Left ventricle myocardium superior (tissue), 1 donor: ENCODE measurements at places on chromosomes 11 and 22.
A peak's percentile ranks its signal among the peaks of the same experiment; 100 is the strongest.

DNA sequence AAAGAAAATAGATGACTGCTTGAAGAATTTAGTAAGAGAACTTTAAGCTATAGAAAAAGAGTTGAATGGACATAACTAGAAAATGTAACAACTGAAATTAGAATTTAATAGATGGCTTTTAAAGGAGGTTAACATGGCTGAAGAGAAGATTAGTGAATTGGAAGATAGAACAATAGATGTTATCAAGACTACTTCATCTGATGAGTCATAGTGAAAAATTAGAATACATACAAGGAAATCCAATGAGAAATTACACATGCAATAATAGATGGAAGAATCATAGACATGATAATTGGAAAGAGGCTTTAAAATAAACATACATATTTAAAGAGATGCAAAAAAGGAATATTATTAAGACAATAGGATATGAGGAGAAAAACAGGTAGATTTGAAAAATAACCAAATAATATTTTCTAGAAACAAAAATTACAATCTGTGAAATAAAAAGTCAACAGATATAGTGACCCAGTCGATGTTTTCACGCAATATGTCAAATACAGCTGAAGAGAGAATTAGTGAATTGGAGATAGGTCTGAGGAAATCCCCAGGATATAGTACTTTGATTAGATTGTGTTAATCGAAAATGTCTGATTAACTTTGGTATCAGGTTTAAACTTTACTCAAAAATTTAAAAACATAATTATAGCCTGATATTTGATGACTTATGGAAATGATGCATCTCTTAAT lies 28.2 kb downstream of the CAT start:
- no peak for DNase-seq

DNA sequence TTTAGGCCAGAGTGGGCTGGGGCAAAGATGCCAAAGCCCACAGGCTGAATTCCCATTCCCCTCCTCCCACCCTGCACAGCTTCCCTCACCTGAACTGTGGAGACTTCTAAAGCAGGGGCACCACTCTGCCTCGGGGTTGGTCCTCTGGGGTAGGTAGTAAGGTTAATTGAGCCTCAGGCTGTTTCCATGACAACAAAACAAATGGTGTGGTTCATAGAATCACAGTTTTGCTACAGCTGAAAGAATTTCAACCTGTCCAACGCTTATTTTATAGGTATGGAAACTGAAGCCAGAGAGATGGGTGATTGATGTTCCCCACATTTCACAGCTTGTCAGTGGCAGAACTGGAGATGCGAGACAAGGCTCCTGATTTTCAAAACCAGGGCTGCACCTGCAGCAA lies 109.5 kb downstream of the SNX19 start:
- no peak for DNase-seq

DNA sequence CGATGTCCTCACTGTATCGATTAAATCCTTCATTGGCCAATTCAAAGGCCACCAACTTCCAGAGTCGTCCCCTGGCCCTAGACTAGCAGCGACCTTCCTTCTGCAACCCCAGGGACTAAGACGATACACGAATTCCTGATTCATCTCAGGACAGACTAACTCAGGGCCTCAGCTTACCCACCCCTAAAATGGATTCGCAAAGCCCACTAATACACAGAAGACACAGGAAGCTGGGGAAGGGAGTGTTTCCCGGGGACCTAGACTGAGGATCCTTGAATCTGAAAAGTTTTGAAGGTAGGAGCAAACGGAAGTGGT lies 509 bp downstream of the LAMTOR1 start:
- no peak for DNase-seq

DNA sequence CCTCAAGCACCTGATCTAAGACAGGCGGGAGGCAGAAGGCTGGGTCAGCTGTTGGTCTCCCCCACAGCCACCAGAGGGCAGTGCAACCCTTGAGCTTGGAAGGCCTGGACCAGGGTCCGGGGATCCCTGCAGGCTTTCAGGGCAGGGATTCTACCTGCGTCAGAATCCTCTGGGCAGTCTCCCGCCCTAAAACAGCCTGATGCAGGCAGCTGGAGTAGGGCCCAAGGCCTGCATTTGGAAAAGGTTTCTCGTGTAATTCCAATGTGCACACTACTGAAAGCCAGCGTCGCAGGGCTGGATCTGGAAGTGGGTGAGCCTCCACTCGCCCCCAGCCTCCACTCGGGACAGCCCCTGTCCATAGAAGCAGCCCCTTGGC lies 31.8 kb downstream of the BID start:
- DNase-seq: peak; percentile 69

DNA sequence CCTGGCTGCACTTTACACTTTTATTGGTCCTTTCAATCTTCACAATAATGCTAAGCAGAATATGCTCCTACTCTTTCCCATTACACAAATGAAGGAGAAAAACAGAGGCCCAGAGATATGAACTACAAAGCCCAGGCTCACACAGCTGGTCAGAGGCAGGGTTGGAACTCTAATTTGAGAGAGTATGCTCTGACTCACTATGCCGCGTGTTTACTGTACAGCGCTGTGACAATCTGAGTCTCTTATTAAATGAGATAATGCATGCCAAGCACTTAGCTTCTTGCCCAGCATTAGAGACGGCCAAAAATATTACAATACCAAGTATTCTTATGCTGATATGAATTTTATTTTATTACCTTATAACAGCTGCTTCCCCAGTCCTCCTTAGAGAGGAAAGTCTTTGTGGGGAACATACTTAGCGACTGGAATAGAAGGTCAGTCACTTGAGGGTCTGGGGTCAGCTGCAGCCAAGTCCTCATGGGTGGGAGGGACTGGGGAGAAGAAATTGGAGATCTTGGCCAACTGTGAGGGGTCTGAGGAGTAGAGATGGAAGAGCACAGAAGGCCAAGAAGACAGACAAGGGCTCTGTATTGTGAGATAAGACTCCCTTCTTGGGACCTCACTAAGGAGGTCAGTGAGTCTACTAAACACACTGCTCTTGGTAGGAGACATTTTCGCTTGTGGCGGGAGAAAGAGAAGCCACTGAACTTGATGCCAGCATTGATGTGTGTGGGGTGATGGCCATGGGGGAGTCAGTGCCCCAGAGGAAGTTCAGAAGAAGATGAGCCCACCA lies 150.8 kb upstream of the TIMP3 start:
- no peak for DNase-seq

- DNase-seq: no peak
Measured at GRCh38 chr11:64224891-64225607, 937 bp downstream of the TRPT1 start.

DNA sequence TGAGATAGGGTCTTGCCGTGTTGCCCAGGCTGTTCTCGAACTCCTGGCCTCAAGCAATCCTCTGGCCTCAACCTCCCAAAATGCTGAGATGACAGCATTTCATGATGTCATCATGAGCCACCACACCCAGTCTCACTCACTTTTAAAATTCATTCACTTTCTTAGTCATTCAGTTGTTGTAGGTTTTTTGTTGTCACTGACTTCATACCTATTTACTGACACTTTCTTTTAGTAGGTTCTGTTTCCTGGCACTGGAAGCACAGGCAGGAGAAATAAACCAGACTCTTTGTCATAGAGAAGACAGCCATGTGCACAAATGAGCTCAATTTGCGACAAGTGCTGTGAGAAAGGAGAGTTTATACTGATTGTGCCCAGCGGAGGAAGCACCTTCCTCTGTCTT lies 10.5 kb downstream of the ART5 start:
- no peak for DNase-seq
